ENCODE measurements at places on chromosomes 2 and 18.
A peak's percentile ranks its signal among the peaks of the same experiment; 100 is the strongest.

DNA sequence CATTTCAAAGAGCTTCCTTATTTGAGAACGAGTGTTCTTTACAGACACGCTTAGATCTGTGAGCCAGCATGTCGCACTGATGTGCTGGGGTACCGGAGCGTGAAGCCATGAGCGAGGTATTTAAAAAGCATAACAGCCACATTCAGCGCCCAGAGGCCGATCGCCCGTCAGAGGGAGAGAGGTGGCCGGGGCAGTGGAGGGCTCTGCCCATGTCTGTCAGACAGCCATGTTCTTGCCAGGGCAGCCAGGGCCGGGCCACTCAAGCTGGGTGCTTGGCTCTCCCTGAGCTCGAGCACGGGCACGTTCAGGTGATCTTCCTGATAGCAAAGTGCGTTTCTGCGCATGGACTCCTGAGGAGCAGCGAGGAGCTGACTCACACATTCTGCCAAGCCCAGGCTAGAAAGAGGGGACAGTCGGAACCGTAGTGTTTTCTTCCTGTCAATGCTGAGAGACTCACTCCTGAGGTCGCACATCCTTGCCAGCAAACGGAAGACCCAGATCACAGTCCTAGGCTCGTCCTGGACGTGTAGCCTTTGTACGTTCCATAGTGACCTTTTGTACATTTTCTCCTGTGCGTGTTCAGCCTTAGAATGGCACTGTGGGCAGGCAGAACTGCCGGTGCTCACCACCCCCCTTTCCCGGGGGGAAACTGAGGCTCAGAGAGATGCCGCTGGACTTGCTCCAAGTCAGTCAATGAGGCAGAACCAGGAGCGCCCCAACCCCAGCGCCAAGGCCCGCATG, 100.7 kb downstream of the NFATC1 start:
- H3K36me3 ChIP-seq, result no peaks in the 10 kb centered on the region
- DNase-seq, result no peak
- peak overlapping the region; percentile 73 for H3K27ac ChIP-seq
- peaks cover 9% of the 10 kb centered on the region for H3K4me1 ChIP-seq
- H3K27me3 ChIP-seq, result no peaks in the 10 kb centered on the region

DNA sequence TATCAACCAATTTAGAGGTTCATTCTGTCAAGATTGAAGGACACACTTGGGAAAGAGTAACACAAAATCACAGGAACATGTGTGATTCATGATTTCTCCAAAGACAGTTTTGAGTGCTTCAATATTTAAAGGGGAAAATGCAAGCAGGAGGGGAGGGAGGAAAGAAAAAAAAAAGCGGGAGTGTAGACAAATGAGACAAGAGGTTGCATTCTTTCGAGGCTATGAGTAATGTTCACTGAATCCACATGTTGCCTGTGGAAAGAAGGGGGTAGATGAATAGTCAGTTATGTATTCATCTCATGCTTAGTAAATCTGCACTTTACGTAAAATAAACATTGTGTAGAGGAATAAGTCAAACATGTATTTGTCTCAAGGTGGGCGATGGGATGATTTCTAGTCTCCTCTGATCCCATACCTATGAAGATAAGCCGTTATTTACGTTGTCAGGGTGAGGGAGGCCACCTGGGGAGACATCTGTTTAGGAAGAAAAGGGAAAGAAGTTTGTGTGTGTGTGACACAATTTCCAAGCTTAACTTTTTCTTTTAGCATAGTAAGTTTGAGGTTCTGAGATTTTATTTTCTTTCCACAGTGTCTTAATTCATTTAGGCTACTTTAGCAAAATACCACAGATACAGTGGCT, 211.0 kb upstream of the ZC3H15 start:
- no peak overlapping the region for H3K27ac ChIP-seq
- no peaks in the 10 kb centered on the region for H3K36me3 ChIP-seq
- no peaks in the 10 kb centered on the region for H3K27me3 ChIP-seq
- H3K4me1 ChIP-seq, result no peaks in the 10 kb centered on the region
- no peak for DNase-seq
- no peak overlapping the region for H3K4me3 ChIP-seq

- no peak overlapping the region for H3K27ac ChIP-seq
- peaks cover 4% of the 10 kb centered on the region for H3K36me3 ChIP-seq
- no peak overlapping the region for H3K4me3 ChIP-seq
- no peak for DNase-seq
Observed at GRCh38 chr2:60482222-60482621, 71.2 kb downstream of the BCL11A start.

DNA sequence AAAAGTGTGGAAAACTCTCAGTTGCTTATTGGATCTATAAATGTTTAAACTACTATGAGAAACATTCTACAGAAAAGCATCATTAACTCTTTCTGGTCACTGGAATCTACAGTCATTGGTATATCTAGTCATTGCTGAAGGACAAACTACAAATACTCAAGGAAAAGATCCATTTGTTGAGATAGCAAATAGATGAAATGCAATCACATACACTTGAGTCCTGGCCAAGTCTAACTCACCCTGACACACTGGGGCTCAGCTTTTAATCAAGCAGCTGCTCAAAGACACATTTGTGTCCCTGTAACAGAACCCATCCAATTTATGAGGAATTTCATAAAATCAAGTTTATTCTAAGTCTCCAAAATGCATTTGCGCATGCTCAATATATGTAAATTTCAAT, 68.7 kb downstream of the CDH2 start:
- no peaks in the 10 kb centered on the region for H3K27me3 ChIP-seq
- peaks cover 10% of the 10 kb centered on the region for H3K4me1 ChIP-seq
- no peak for DNase-seq
- H3K4me3 ChIP-seq, result no peak overlapping the region
- no peak overlapping the region for H3K27ac ChIP-seq

DNA sequence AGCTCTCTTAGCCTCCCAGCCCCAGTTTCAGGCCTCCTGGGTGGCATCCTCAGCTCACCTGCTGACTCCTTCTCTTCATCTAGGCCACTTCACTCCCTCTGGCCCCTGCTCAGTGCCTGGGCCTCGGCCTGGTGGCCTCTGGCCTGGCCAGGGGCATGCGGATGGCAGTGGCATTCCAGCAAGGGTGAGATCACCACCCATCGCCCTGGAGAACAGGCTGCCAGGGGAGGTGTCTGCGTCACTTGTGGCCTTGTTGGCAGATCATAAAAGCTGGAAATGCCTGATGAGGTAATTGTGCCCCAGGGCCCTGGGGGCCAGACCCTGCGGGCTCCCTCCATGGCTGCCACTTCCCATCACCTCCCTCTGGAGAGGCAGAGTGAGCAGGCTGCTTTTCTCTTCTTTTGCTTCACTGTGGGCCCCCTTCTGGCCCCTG, 72.5 kb upstream of the SMAD2 start:
- no peaks in the 10 kb centered on the region for H3K36me3 ChIP-seq
- H3K4me3 ChIP-seq, result no peak overlapping the region
- no peaks in the 10 kb centered on the region for H3K4me1 ChIP-seq
- no peak overlapping the region for H3K27ac ChIP-seq
- DNase-seq, result peak; percentile 42

DNA sequence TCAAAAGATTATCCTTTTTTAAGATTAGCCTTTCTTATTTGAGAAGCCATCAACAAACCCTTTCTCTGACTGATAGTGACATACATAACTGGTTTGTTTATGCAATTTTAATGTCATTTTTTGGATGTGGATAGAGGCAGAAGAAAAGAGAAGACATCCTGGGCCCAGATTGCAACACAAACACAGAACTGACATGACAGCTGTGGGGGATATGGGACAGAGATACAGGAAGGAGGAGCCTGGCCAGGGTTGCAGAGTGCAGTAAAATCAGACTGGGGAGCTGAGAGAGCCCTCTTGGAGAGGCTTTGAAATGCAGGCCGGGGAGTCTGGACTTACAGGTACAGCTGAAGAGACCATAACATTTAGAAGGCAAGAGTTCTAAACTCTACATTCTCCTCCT, 65.1 kb downstream of the SIGLEC15 start:
- no peak for DNase-seq
- H3K4me3 ChIP-seq, result no peak overlapping the region
- no peak overlapping the region for H3K27ac ChIP-seq
- no peaks in the 10 kb centered on the region for H3K27me3 ChIP-seq
- no peaks in the 10 kb centered on the region for H3K4me1 ChIP-seq

GRCh38 chr2:161418715-161419637, 2.9 kb downstream of the TBR1 start:
- peak; percentile 30 for DNase-seq
- peaks cover 12% of the 10 kb centered on the region for H3K4me1 ChIP-seq
- peaks cover 99% of the 10 kb centered on the region for H3K27me3 ChIP-seq
- no peak overlapping the region for H3K4me3 ChIP-seq
- no peaks in the 10 kb centered on the region for H3K36me3 ChIP-seq
- no peak overlapping the region for H3K27ac ChIP-seq

- H3K27ac ChIP-seq, result no peak overlapping the region
- no peak for DNase-seq
- no peaks in the 10 kb centered on the region for H3K4me1 ChIP-seq
- no peaks in the 10 kb centered on the region for H3K36me3 ChIP-seq
- H3K4me3 ChIP-seq, result no peak overlapping the region
Observed at GRCh38 chr2:236636714-236637470, 67.3 kb downstream of the ACKR3 start.

GRCh38 chr2:231308631-231309428, 86.7 kb upstream of the B3GNT7 start:
- no peak overlapping the region for H3K27ac ChIP-seq
- H3K4me1 ChIP-seq, result no peaks in the 10 kb centered on the region
- H3K27me3 ChIP-seq, result no peaks in the 10 kb centered on the region

- H3K36me3 ChIP-seq, result no peaks in the 10 kb centered on the region
- H3K4me1 ChIP-seq, result no peaks in the 10 kb centered on the region
- no peak overlapping the region for H3K4me3 ChIP-seq
- H3K27ac ChIP-seq, result no peak overlapping the region
- peaks cover 11% of the 10 kb centered on the region for H3K27me3 ChIP-seq
- no peak for DNase-seq
Observed at GRCh38 chr2:138787053-138787666, 7.0 kb upstream of the NXPH2 start.

DNA sequence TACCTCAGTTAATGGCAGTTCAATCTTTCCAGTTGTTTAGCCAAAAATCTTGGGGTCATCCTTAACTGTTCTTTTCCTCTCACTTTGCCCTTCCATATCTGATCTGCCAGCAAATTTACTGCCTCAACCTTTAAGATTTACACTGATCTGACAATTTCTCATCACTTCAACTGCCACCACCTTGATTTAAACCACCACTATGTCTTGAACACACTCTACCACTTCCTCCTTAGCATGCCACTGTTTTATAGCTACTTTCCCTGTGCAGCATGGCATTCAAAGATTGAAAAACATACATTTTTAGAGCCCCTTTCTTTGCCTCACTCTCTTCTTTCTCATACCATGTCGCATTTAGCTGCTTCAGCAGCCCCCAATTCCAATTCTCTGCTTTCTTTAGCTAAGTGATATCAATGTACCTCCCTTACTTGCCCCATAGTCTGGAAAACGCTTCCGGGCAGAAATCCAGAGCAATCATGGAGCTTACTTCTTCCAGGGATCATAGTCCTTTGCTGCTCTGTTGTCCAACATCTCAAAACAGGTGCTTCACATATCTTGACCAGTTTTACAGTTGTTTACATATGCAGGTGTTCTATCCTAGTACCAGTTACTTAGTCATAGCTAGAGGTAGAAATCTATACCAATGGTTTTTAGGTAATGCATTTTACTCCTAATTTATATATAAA, 10.9 kb downstream of the PGAP1 start:
- no peak overlapping the region for H3K4me3 ChIP-seq
- no peaks in the 10 kb centered on the region for H3K4me1 ChIP-seq
- H3K27me3 ChIP-seq, result no peaks in the 10 kb centered on the region
- no peak overlapping the region for H3K27ac ChIP-seq

DNA sequence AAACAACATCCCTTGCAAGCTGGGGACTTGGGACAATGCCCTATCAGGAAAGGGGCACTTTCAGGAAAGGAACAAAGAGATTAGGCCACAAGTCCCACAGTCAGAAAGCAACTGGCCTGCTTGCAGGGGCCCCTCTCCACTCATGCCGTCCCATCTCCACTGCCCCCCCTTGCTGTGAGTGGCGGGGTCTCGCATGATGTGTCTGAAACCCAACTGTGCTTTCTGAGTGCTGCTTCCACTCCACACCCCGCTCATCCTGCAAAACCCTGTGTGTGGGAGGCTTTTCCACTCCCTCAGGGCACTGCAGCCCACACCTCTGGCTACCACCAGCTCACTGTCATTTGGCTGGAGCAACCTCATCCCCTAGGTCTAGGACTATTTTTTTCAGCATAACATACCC, 7.9 kb downstream of the HS6ST1 start:
- H3K36me3 ChIP-seq, result peaks cover 14% of the 10 kb centered on the region
- no peak overlapping the region for H3K4me3 ChIP-seq
- H3K27ac ChIP-seq, result no peak overlapping the region
- H3K27me3 ChIP-seq, result no peaks in the 10 kb centered on the region

GRCh38 chr2:235004329-235004903, 52.6 kb downstream of the SH3BP4 start:
- H3K4me1 ChIP-seq, result peaks cover 93% of the 10 kb centered on the region
- DNase-seq, result peak; percentile 90
- H3K4me3 ChIP-seq, result no peak overlapping the region
- H3K27me3 ChIP-seq, result no peaks in the 10 kb centered on the region
- no peaks in the 10 kb centered on the region for H3K36me3 ChIP-seq

- H3K4me1 ChIP-seq, result no peaks in the 10 kb centered on the region
- H3K36me3 ChIP-seq, result no peaks in the 10 kb centered on the region
- peaks cover 5% of the 10 kb centered on the region for H3K27me3 ChIP-seq
- DNase-seq, result peak; percentile 24
- H3K4me3 ChIP-seq, result no peak within 1 kb of the TSS
Observed at GRCh38 chr18:63949068-63949737, at the start of gene HMSD. Gene HMSD, plus strand, starts transcription at chr18:63949301. Its CDS starts 4,155 bp downstream, at chr18:63953456.

DNA sequence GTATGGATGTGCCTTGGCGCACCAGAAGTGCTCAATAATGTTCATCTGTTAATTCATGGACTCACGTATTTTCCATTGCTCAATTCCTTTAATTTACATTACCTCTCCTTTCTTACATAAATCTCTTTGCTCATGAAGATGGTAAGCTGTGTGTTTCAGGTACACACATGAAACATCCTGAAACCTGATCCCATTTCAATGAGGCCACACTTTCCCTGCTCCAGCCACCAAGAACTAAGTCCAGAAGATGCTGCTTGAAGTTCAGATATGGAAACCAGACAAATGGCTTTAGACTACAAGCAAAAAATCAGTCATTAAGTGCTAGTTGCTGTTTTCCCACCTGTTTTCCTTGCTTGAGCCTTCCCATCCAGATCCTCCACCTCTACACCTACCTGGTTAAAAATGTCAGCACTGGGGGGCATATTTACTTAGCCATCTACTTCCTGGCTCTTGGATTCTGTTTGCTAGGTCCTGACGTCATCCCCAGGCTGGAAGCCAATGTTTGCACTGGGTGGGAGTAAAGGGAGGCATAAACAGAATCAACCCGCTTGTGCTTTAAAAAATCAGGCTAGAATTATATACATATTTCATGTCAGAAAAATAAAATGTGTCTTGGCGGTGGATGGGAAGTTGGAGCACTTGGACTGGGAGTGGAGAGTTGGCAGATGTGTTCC, 309.7 kb downstream of the OSR1 start:
- no peak overlapping the region for H3K27ac ChIP-seq
- peak; percentile 41 for DNase-seq
- no peaks in the 10 kb centered on the region for H3K4me1 ChIP-seq
- no peaks in the 10 kb centered on the region for H3K36me3 ChIP-seq
- H3K4me3 ChIP-seq, result no peak overlapping the region

All from large intestine (tissue), 12 donors.